ENCODE measurements at places on chromosomes 1 and 21.
A peak's percentile ranks its signal among the peaks of the same experiment; 100 is the strongest.

DNA sequence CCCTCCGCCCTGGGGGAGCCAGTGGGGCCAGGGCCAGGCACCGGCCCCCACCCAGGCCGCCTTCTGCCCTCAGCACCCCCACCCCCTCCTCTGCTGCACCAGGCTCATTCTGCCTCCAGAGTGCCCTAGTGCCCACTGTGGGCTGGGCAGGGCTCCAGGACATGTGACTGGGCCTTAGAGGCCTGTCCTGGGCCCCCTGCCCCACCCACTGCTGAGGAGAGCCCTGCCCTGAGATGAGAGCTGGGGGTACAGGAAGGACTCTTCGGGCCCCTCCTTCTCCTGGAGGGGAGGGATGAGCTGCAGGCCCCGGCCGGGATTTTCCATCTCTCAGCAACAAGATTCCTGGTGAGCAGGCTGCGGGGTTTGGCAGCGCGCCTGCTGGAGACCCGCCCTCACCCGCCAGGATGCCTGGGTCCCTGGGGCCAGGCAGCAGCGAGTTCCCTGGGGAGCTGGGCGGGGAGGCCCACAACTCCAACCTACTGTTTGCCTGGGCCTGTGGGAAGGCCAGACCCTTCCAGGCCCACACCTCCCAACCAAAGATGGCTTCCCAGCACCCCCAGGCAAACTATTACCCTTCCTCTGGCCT is 14.0 kb downstream of the AHDC1 start:
- peak; percentile 64 for DNase-seq

GRCh38 chr1:172845865-172846264 is 187.0 kb downstream of the FASLG start:
- no peak for DNase-seq

DNA sequence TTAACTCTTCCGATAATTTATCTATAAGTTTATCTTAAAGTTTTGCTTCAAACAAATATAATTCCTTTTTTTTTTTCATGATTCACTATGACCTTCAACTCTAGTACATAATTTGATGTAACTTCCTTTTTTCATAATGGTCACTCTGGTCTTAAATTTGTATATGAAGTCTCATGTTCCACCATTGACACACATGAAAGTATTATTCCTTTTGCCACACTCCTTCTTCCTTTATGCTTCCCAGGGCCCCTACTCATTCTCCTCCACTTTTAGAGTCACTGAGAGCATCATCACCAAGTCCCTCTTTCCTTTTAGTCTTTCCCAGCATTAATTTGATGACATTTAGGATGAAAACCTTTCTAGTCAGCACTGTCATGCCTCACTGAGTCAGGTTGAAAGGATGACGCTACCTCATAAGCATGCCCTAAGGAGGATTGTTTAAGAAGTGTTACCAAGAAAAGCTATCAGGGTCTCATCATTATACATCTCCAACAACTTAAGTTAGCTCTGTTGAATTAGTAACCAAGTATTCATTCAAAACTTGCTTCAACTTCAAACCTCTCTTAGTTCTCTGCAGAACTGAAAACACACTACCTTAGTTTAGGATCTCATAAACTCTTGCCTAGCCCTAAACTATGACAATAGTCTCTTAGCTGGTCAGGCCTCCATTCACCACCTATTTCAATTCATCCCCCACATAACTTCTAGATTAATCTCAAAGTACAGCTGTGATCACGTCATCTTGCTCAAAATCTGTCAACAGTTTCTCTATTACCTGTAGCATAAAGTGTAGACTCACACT is 14.5 kb downstream of the AUNIP start:
- no peak for DNase-seq

DNA sequence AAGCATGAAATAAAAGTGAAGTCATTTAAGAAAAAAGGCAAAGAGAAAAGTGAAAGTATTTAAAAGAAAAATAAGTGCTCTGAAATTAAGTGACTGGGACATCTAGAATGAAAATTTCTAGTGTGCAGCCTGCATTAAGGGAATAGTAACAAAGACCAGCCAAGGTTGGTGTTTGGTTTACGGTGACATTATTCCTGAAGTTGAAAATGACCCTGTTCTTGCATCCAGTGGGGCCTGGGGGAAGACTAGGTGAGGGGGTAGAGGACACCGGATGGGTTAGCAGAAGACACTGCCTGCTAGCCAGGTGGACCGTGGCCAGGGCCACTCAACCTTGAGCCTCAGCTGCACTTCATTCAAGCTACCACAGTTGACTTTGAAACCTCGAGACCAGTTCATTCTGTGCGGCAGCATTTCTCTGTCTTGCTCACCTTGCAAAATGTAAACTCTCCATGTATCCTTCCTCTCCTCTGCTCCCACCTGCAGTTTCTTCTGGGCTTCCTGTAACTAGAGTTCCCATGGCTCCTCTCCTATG is 14.3 kb upstream of the KCNK1 start:
- DNase-seq: no peak

GRCh38 chr1:205396967-205397616 is 24.8 kb downstream of the LEMD1 start:
- DNase-seq: peak; percentile 85

- no peak for DNase-seq
These were observed 70.3 kb downstream of the PIK3CD start for GRCh38 chr1:9721606-9722377.

- no peak for DNase-seq
These were observed 22.5 kb downstream of the FAM177B start for GRCh38 chr1:222759451-222760035.

DNA sequence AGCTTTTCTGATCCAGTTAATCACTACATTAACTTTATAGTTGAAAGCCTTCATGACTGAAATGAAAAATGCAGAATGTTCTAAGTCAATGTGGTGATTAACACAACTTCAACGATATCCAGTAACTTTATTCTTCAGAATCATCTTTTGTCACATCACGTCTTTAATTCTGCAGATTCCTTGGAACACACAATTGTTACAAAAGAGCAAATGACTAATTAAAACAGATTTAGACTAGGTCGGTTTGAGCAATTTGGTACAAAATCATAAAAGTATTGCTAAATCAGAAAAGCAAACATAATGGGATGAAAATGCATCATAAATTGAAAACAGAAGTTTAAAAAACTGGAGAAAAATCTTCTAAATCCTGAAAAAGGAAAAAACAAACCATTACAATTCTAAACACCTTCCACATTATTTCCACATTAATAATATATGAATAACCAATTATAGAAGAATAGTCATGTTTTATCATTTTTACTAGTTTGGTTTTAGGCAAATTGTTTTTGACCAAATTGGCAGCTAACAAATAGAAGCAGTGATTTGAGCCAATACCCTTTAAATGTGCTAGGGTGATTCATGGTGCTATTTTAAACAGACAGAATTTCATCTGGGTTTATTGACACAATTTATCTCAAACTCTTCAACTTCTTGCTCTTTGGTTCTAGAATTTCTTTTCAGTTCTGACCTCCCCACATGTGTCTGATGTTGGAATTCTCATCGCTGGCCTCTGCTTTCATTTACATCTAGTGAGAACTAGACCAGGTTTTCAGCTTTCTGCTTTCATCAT is 468.1 kb upstream of the PTBP2 start:
- DNase-seq: no peak

DNA sequence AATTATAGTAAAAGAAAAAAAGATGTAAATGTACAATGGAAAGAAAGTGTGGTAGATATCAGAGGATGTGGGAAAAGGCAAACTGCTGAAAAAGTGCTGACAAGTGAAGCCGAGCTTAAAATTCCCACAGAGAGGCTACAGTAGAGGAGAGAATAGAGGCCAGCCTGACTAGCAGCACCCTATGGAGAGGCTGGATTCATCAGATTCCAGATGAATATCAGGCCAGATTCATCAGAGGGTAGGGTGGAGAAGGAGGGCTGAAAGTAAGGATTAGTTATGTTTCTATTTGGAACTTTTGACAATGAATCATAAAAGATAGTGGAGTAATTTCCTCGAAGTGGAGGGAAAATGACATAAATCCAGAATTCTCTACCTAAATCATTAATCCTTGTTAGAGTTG is 60.4 kb upstream of the NEK7 start:
- no peak for DNase-seq

- DNase-seq: peak; percentile 35
These were observed 731 bp downstream of the EFNA4 start for GRCh38 chr1:155064111-155064831.

- no peak for DNase-seq
These were observed 2.1 kb downstream of the RPS6KA1 start for GRCh38 chr1:26531651-26532131.

DNA sequence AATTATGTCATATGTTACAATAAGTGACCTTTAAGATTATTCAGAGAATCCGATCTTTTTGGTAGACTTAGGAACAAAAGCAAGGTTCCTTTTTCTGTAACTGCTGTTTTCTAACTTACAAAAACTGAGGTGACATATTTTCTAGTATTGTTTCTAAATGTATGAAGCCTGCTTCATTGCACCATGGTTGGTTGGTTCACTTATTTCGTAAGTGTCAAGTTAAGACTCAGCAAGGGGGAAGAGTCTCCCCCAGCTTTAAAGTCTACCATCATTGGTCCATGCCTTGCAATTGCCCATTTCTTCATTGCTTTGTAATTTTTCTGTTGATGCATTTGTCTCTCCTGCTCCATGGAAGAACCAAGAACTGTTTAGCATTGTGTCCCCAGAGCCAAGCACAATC is 136.9 kb downstream of the DISC1 start:
- DNase-seq: no peak

GRCh38 chr21:36627242-36627641 is 71.7 kb upstream of the SIM2 start:
- no peak for DNase-seq

GRCh38 chr1:32742199-32742947 is 39.8 kb upstream of the SYNC start:
- DNase-seq: no peak

DNA sequence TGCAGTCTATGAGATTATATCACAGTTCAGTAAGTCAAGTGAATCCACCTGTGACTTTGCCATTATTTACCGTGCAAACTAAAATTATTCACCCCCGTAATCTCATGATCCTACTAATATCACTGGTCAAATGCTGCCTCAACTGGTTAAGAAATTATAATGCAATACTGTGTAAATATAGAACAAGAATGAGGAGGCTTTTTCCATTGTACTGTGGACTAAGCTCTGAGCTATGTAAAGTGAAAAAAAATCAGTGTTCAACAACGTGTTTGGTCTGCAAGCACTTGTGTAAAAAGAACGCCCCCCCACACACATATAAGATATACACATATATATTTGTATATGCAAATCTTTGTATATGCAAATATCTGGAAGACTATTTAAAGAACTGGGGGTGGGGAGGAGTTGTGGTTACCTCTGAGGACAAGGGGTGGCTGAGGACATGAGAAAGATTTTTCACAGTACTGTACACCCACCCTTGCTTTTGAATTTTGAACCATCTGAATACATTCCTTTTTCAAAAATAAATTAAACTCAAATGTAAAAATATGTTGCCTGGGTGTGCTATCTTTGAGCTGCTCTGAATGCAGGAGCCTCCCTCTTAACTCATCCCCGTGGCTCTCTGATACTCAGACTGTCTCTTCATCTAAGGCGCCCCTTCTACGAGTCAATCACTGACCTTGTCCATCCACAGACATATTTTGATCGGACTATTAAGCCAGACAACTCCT is 57.0 kb downstream of the PTP4A2 start:
- no peak for DNase-seq

DNA sequence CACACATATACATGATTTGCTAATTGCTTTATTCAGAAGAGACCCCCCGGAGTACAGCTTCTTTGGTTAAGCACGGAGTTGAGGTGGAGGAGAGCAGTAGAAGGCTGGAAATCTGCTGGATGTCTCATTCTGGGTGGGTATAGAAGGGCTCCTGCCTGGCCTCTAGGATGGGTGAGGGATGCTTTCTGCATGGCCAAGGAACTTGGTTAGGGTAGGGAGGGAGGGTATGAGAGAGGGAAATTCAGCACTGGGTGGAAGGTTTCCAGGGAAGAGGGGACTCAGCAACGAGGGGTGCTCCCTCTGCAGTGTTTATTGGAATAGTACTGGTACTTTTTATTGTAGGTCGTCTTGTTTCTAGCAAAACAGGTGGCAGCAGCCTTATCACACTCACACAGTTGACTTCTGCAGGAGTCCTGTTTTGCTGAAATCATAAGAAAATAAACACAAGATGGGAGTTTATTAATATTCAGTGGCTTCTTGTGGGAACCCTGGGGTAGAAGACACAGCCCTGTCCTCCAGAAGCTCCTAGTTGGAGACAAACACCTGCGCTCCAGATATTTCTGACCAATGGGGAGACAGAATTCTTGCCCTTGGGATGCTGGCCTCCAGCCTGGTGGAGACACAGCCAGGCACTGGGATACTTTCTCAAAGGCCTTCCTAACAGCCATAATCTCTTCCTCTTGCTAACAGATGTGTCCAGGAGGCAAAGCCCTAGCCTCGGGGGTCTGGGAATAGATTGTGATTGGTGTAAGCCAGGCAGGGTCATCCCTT is 3.8 kb downstream of the PLA2G2A start:
- no peak for DNase-seq

DNA sequence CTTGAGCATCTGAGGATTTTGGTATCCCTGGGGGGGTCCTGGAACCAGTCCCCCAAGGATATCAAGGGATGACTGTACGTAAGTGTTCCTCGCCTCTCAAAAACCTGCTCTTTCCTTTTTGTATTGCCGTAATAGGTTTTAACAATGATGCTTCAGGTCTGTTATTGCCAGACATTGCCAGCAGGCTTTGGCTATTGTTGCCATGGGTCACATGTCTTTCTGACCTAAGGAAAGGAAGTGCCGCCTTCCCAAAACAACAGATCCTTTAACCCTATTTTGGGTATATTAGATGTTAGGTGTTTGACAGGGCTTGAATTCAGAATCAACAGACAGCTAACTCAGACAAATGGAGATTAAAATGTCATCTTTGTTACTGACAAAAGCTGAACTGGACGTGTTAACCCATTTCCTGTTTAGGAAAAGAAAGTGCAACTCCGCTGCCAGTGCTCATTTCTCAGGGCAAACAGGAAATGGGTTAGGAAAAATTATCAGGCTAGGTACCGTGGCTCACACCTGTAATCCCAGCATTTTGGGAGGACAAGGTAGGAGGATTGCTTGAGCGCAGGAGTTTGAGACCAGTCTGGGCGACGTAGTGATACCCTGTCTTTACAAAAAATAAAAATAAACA is 12.4 kb upstream of the PRPF38B start:
- DNase-seq: no peak

DNA sequence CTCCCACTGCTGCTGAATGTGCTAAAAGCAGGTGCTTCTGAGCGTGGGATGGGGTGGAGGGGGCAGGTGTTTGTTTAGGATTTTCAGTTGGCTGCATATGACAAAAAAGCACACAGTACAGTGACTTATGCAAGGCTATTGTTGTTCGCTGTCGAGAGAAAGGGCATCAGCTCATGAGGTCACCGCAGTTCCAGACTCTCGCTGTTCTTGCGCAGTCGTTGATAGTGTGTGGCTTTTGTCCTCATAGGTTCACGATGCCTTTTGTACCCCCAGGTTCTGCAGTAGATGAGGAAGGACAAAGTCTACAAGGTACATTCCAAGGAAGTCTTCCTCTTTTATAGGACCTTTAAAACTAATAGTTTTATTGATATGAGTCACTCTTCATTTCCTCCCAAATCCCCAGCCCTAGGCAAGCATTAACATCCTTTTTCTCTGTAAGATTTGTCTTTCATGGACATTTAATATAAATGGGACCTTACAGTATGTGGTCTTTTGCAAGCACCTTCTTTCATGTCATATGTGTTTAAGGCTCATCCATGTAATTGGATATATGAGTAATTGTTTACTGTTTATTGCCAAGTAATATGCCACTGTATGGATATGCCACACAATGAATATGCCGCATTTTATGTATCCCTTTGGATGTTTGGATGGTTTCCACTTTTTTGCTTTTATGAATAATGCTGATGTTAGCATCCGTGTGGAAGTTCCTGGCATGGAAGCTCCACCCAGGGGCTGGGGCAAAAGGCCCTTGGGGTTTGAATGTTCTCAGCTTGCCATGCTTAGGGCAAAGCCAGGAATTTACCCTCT is 14.5 kb upstream of the NLRP3 start:
- peak; percentile 82 for DNase-seq

- DNase-seq: no peak
These were observed 26.0 kb downstream of the SETD4 start for GRCh38 chr21:36034211-36034913.

Measured in NCI-H2081 (cell line).